Hematopoietic multipotent progenitor cell treated with erythropoietin and hydrocortisone succinate and interleukin-3 and kit ligand, for 17 days (in vitro differentiated cells): ENCODE measurements at places on chromosomes 1 and 21.

- DNase-seq: peak; percentile 97
These were observed 576 bp upstream of the NASP start for GRCh38 chr1:45583264-45583665.

DNA sequence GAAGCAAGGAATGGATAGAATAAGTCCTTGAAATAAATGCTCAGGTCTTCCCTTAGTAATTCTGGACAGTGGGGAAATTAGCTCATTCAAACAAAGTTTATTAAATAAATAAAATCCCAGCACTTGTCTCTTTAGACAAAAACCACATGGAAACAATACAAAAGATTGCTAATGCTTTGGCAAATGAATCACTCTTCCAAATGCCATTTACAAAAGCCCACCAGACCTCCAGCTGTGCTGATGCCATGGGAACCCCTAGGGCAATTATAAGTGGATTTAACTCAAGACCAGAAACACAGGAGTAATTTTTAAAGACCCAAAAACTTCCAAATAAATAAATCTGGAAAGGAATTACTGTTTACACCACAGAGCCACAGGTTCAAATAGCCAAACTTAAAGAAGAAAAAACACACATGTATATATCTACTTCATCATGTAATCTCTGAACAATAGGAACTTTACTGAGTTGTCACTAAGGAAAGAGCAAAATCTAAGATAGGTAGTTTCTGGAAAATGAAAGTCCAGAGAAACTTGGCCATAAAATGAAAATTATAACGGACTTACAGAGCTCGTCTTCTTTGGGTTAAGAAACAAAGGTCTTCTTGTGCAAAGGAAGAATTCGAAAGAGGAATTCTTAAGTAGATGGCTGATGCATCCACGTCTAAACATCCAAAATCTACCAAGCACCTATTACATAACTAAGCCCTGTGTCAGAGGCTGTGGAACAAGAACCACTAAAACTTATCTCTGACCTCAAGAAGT, 399.4 kb downstream of the SMYD3 start:
- no peak for DNase-seq

DNA sequence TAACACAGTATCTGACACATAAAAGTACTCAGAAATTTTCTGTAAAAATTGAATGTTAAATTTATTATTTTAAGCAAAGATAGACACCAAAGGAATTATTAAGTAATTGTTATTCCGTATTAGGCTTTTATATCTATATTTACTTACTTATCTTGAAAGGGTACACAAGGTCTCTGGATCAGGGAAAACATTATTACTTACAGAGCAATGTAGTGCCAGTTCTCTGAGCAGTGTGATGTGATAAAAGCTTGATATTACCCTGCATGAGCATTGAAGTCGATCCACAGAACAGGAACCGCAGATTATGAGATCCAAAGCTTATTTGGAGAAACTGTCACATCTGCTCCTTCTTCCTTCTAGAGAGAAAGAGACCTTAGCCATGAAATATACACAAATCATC, 637.9 kb upstream of the RGS18 start:
- no peak for DNase-seq

- DNase-seq: no peak
These were observed 106.7 kb upstream of the ADAR start for GRCh38 chr1:154714638-154715037.

DNA sequence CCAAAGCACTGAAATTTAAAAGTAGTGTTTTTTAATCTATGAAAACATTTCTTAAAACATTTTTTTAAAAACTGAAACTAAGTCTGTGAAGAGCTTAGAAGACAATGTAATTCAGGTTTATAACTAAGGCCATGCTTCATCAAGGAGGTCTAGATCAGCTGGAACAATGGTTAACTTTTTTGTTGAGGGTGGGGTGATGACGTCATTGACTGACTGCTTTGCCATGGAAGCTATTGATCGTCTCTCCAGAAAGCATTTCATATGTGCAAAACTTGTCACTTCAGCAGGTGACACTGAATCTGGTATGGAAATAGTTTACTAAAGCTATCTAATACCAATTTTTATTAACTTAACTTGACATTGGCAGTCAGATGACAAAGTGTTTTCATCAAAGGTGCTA, 21.0 kb downstream of the RAVER2 start:
- DNase-seq: no peak
